ENCODE measurements at places on chromosomes 1 and 21.

GRCh38 chr1:188364927-188365449, 1536.2 kb downstream of the PLA2G4A start:
- DNase-seq = no peak

DNA sequence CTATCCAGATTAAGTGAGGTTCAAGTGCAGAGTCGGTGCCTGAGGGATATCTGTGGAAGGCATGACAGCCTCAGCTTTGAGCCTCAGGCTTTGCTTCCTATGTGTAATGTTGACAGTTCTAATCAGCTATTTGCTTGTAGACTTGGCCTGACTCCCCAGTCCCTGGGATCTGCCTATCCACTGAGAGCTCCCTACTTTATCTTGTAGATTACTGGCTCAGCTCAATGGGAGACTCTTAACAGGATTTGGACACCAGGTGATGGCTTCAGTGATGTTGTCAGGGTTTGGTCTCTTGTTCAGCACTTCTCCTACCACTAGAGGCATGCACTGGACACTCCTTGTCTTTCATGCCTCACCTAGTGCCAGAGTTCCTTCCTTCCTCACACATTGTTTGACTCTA, 126.6 kb upstream of the BEND5 start:
- DNase-seq = no peak

DNA sequence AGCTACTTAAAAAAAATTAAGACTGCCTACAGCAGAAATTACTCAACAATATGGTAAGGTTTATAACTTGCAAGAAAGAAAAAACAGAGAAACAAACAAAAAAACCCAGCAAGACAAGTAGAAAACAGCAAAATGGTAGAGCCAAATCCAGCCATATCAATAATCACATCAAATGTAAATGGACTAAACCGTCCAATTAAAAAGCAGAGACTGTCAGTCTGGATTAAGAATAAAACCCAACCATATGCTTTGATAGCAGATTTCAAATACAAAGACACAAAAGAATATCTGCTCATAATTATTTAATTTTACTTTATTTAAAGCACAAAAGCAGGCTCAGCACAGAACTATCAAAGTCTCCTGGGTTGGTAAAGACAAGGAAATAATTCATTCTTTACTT, 17.5 kb downstream of the PACC1 start:
- no peak for DNase-seq

- no peak for DNase-seq
Observed at GRCh38 chr1:162550925-162551324, 10.6 kb upstream of the UAP1 start.

DNA sequence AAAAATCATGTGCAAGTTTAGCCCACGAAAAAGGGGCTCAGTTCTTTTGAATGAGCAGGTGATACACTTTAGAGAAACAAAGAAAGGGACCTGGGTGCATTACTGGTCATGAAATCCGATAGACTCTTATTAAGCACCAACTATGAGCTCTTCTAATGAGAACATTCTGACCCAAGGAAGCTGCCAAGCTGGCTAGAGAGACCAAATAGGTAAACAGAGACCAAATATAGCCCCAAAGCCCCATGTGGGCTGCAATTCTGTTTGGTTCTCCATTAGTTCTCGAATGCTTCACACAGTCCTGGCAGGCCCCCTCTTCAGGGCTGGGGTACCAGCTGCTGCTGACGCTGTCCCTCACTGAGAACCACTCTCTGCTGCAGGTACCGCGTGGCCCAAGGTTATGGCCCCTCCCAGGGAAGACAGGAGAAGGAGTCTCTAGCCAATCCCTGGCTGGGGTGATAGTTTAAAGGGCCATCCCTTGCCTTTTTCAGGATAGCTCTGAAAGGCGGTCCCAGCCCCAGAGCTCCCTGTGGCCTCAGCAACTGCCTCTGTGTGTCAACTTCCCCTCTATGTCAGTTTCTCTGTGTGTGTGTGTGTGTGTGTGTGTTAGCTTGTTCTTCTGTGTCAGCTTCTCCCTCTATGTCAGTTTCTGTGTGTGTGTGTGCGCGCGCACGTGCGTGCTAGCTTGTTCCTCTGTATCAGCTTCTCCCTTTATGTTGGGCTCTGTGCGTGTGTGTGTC, 7.1 kb upstream of the UBXN10 start:
- DNase-seq = no peak

- no peak for DNase-seq
Observed at GRCh38 chr1:91059157-91059556, 37.3 kb upstream of the ZNF644 start.

- DNase-seq = no peak
Observed at GRCh38 chr1:3050603-3051002, 18.4 kb upstream of the PRDM16 start.

DNA sequence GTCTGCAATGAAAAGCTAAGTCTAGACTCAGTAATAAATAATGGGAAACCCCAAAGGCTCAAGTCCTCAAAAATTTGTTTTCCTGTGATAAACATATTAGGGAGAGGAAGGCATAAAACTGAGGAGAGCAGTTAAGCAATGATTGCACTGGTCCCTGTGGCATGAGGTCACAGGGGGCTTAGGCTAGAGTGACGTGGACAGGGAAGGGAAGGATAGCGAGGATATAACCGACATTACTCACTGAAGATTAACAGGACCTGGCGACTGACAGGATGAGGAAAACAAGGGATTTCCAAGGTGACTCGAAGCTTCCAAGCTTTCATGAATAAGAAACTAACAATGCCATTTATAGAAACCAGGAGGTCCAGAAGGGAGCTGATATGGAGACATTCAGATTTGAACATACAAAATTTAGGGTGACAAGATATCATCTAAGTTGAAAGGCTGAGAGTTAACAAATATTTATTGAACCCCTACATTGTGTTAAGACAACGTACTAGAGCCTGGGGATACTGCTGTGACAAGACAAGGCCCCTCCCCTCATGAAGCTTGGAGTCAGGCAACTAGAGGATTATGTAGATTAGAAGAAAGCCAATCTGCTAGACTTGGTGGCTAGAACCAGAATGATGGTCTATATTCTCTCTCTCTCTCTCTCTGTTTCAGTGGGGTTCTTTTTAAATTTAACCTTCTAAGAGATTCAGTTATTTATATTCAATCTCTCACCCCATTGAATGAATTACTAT, 33.2 kb upstream of the PKN2 start:
- no peak for DNase-seq

DNA sequence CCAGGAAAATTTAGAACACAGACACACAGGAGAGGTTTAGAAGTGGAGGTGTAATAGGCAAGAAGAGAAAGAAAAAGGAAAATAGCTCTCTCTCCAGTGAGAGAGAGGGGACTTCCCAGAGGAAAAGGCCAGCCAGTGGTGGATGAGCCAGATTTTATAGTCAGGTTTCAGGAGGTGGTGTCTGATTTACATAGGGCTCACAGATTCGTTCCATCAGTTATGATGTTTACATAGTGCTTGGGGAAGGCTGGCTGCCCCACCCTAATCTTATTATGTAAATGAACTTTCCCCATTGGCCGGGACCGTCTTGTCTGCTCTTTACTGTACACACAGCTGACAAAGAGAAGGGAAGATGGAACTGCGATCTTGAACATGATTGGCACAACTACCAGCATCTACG, 797.3 kb downstream of the PLA2G4A start:
- no peak for DNase-seq

DNA sequence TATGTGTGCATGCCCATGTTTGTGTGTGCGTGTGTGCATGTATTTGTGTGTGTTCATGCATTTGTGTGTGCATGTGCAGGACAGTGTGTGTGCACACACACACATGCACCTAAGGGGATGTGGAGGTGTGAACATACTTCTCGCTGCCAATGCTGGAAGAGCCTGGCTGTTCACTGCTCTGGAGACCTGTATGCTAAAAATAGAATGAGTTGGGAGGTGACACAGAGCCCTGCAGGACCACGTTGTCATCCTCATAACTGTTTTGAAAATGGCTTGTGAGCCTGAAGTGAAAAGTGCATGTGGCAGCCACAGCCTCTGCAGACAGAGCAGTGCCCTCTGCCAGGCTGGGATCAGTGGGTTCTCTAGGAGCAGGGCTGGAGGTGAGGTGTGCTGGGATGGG, 95.8 kb downstream of the AJAP1 start:
- DNase-seq = no peak

- no peak for DNase-seq
Observed at GRCh38 chr1:204902671-204903070, 32.0 kb downstream of the NFASC start.

DNA sequence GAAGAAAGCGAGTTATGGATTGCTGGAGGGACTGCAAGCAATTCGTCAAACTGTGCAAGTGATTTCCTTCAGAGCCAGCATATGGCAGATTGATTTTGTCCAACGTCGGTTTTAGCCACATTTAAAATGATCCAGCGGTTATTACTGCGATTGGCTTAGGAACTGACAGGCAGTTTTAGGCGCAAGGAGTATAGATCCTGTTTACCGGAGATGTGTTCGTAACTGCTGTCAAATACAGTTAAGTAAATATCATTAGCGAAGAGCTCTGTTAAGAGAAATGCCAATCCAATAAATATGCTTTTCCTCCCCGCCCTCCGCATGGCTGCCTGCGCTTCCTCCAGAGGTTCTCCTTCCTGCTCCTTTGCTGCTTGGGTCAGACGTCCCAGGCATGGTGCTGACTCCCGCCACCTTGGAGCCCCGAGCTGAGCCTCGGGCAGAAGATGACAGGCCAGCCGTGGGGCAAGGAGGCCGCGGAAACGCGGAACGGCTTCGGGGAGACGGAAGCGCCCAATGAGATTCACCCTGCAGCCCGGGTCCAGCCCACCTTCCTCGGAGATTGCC, 9.4 kb upstream of the BARHL2 start:
- no peak for DNase-seq

DNA sequence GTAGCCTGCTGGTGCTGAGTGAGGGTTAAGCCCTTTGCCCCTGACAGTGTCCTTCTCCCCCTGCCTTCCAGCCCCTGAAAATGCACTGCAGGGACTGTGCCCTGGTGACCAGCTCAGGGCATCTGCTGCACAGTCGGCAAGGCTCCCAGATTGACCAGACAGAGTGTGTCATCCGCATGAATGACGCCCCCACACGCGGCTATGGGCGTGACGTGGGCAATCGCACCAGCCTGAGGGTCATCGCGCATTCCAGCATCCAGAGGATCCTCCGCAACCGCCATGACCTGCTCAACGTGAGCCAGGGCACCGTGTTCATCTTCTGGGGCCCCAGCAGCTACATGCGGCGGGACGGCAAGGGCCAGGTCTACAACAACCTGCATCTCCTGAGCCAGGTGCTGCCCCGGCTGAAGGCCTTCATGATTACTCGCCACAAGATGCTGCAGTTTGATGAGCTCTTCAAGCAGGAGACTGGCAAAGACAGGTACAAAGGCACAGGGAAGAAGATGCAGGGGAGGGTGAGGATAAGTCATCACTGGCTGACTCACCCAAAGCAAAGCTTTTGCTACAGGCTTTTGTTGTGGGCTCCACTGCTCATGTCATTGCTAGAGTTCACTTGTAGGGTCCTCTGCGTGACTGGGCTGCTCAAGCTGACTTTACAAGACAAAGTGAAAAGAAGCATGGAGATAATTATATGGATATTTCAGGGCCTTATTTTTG, 174.9 kb downstream of the PIGK start:
- no peak for DNase-seq

GRCh38 chr1:36884029-36884701, 150.2 kb downstream of the GRIK3 start:
- no peak for DNase-seq

- no peak for DNase-seq
Observed at GRCh38 chr1:3708791-3709190, 43.5 kb upstream of the CCDC27 start.

DNA sequence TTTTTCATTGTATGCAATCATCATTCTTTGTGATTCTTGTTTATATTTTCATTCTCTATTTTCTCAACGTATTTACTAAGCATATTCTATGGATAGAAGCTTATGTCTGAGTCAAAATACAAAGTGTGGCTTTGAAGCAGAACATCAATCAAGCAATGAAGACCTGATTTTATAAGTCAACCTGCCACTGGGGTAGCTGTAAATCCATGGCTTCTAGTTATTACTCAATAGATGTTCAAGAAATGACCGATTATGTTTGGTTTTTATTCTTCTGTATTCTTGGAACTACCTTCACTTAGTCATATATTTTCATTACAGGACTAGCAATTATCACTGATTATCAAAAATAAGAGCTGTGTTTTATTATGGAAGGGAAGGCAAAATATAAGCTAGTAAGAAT, 20.5 kb upstream of the PTGS2 start:
- no peak for DNase-seq

Measured in NCI-H774 (cell line).